Stimulated activated CD8-positive, alpha-beta memory T cell treated with anti-CD3 and anti-CD28 coated beads, Interleukin-7, amount 100 ng/mL, for 1 hour (primary cell): ENCODE measurements at places on chromosomes 16 and 17.

- DNase-seq, result no peak
These were observed 834.2 kb upstream of the SOX9 start for GRCh38 chr17:71286625-71287024.

GRCh38 chr16:15608398-15609285 is 34.3 kb downstream of the MARF1 start:
- no peak for DNase-seq

DNA sequence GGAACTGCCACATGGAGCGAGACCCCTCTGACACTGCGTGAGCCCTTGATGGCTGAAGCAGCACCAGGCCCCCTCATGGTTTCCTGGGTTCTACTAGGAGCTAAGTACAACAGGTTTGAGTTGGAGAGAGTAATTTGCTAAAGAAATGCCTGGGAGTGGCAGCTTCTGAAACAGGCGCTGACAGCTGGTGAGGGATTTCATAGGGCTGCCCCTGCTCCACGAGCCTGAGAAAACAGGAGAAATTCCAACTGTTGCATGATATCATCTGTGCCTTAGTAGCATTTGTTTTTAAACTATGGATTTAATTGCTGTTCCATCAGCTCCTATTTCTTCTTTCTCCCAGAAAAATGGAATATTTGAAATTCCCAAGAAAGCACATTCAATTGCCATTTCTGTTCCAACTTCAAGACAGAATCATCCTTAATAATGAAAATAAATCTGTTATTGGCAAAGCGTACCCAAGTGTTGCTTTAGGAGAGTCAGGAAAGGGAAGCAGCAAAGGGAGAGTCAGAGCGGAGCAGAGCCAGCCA is 78.8 kb upstream of the ANKFN1 start:
- no peak for DNase-seq

- DNase-seq, result no peak
These were observed 690.5 kb downstream of the KCNJ2 start for GRCh38 chr17:70859829-70860228.

DNA sequence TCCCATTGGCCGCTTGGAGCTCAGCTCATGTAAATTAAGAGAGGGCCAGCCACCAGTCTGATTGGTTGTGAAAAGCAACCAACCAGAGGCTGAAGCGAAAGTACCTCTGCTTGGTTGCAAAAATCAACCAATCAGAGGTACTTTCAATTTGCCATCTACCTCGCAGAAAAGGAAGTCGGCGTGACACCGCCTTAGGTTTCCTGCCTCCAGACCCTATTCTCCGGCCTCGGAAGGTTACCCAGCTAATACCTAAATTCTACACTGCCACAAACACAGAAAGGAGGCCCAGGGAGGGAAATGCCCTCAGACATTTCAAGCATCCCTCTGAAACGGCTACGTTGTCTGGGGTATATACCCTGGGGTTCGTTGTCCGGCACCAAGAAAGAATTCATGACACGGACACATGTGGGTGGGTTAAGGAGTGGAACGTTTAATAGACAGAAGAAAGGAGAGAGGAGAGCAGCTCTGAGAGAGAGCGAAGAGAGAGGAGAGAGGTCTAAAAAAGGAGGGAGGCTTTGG is 481.3 kb downstream of the TMEM114 start:
- no peak for DNase-seq

DNA sequence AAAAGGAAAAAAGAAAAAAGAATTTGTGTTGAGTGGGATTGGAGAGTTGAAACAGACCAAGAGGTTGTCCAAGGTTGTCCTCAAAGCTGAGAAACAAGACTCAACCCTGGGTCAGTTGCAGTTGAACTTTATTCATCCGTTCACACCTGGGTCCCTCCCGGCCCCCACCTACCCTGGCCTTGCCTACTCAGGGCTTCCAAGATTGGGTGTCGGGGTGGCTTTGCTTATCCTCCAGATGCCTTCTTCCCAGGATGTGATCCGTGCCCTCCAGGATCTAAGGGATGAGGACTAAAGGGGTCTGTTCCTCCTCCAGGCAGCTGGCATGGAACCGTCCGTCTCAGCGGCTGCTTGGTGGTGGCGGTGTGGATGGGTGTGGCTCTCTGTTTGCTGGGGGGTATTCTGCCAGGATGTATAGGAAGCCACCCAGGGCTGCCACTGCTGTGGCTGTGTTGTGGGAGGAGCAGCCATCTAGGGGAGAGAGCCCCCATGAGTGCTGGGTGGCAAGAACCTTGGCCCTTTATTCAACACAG is 10.3 kb upstream of the NAGPA start:
- no peak for DNase-seq

- no peak for DNase-seq
These were observed 75.2 kb upstream of the DHX40 start for GRCh38 chr17:59490216-59490615.

GRCh38 chr17:27555339-27555738 is 75.6 kb upstream of the LGALS9 start:
- no peak for DNase-seq

GRCh38 chr17:9788601-9789000 is 2.8 kb downstream of the DHRS7C start:
- DNase-seq, result no peak

DNA sequence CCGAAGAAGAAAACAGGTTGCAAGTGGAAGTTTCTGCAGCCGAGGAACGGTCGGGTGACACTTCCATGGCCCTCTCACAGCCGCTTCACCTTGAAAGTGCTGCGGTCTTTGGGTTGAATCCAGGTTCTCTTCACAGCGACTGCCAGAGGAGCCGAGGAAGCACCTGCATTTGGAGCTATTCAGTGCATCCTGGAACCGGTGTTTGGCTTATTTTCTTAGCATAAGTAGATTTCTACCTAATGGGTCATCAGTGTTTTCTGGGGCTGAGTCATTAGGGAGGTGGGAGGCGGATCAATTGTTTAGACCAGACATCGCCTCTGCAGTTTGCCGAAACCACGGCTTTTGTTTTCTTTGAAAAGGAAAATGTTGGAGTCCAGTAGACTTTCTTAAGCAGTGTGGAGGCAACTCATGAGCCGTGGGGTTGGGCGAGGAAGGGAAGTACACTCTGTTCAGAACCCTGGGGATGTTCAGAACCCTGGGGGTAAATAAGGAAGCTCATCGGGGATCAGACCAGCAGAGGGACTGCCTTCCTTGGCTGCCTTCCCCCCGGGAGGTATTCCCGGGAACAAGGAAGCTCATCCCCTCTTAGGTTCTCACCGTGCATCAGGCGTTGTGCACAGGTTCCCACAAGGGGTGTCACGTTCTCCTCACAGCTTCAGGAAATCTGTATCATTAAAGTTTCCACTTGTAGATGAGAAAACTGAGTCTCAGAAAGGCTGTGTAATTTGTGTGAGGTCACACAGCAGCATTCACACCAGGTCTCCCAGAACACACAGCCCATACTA is 361.5 kb downstream of the SNX29 start:
- no peak for DNase-seq

DNA sequence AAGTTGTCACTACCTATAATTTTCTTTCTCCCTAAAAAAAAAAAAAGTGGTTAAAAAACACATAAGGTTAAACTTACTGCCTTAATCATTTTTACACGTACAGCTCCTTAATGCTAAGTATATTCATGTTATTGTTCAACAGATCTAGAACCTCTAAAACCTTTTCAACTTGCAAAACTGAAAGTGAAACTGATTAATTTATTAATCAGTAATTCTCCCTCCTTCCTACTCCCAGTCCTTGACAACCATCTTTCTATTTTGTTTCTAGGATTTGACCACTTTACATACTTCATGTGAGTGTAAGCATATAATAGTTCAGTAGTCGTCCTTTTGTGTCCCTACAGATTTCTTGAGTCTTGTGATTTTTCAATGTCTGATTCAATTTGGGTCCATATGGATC is 251.4 kb upstream of the KIF2B start:
- no peak for DNase-seq

DNA sequence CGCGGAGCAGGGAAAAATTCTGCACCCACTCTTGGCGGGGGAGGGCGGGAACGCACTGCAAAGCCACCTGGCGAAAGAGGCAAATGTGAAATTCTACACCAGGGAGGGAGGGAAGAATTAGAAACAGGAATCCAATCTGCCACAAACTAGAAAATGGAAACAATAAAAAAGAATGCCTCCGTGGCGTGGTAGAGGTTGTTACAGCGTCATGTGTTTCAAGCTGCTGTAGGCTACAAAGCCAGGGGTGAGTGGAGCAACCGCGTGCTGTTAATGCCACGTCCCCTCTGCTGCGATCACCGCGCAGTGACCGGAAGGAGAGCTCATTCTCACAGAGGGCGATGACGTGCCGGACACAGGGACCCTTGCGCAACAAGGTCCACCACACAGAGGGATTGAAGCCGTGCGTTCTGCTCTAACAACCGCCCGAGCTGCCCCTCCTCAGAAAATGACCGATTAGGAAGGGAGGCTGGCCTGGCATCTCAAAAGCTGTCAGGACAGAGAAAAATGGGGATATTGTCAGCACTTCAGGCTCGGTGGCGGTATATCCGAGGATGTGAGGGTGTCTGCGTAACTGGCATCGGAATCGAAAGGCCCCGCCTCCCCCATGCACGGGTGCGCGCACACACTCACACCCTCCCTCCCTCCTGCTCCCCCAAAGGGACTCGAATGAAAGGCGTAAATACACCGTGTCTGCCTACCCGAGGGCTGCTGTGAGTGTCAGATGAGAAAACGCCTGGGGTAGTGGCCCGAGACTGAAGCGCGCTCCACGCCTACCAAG is 70.8 kb upstream of the TNRC6C start:
- peak; percentile 46 for DNase-seq

- DNase-seq, result no peak
These were observed 4.5 kb downstream of the CBX8 start for GRCh38 chr17:79792341-79792871.
